ENCODE measurements at places on chromosomes 4 and X. TPM values are rescaled to one million over a fixed set of nuclear protein-coding genes. Genes with fewer than 3 reads are reported as not detected.

DNA sequence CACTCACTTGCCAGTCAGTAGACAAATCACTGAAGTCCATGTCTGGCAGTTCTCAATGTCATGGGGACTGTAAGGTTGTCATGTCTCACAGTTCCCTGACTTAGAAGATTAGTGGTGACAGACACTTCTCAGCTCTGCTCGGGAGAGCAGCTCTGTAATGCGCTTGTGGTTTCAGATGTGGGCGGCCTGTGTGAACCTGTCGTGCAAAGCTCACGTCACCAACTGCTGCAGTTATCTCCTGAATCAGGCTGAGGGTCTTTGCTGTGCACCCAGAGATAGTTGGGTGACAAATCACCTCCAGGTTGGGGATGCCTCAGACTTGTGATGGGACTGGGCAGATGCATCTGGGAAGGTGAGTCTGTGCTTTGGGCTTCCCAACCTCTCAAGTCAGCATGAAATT is at the start of gene IL9R:
IL9R (plus strand) TSS at position 261 of the 400 bp plus-strand sequence; CDS start at position 325, 64 bp downstream.
- no peak for DNase-seq

DNA sequence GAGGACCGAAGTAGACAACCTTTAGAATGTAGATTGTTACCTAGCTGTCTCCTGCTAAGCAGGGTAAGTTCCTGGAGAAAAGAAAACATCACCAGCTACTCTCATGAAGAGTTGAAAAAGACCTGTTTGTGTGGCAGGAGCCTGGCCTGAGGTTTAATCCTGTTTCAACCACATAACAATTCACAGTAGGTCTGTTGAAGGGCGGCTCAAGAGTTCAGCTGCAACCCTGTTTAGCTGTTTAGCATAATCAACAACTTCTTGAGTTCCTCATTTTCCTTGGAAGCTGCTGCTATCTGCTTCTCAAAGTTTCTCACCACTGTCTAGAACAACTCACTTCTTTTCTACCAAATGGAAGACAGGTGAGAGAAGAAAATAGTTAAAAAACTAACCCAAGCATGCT is 170.4 kb upstream of the TET2 start:
- DNase-seq: no peak

DNA sequence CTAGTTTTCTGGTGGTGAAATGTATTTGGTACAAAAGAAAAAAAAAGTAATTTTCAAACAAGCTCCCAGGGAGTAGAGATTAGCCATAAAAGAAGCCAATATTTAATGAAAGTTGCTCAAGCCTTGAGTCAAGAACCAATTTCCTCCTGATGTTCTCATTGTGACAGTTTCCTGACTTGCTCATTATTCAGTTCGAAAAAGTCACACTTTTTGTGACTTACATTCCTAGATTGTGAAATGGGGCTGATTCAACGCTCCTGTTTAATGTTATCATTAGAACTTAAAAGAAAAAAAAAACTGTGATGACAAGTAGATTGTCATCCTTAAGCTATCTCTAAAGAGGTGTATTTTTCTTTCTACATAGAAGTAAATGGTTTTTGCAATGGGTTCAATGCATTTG is 122.6 kb upstream of the BMPR1B start:
- DNase-seq: no peak

GRCh38 chr4:55661398-55662056 is 25.4 kb upstream of the NMU start:
- no peak for DNase-seq

DNA sequence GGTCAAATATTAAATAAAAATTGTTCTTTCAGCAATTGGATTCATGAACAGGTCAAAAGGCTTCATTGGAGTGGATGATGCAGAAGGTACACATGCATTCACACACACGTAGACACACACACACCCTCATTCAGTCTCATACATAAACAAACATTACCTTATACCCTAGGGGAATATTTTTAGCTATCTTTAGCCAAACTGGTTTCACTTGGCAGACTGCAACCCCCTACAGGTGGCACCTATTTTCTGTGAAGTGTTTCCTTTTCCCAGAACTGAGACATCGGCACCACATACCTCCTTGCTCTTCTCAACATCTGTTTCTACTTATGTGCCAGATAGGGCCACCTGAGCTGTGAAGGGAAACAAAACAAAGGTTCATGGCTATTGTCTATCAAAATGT is 18.5 kb upstream of the KDR start:
- DNase-seq: no peak

ZCCHC12 gene
- not detected for total RNA-seq

RAB39B gene
- total RNA-seq: 1.3 TPM

Data from breast epithelium (tissue), 4 donors.